ENCODE measurements at places on chromosomes 3 and 15. TPM values are rescaled to one million over a fixed set of nuclear protein-coding genes. Genes with fewer than 3 reads are reported as not detected.

The ERICH6 gene
- total RNA-seq, result 0.48 TPM

The CHAC1 gene
- total RNA-seq, result 63.6 TPM

The CD80 gene
- not detected for total RNA-seq

The KNG1 gene
- total RNA-seq, result not detected

The OIP5 gene
- 8.9 TPM for total RNA-seq

The C3orf33 gene
- total RNA-seq, result 2.7 TPM

The HTR3E gene
- total RNA-seq, result not detected

The RASL12 gene
- 39.0 TPM for total RNA-seq

The YEATS2 gene
- 25.1 TPM for total RNA-seq

The ADAMTSL3 gene
- 1.3 TPM for total RNA-seq

The CCDC80 gene
- 48.7 TPM for total RNA-seq

The SRGAP3 gene
- total RNA-seq, result 2.2 TPM

The GRM7 gene
- total RNA-seq, result not detected

The XIRP1 gene
- not detected for total RNA-seq

The NPAP1 gene
- total RNA-seq, result not detected

The HAUS2 gene
- 38.0 TPM for total RNA-seq

The FAM162A gene
- 70.7 TPM for total RNA-seq

The SFMBT1 gene
- 3.2 TPM for total RNA-seq

The LEKR1 gene
- total RNA-seq, result 0.24 TPM

The SLC35G2 gene
- total RNA-seq, result 7.8 TPM

The SENP7 gene
- total RNA-seq, result 7.5 TPM

The NUDT16 gene
- 8.1 TPM for total RNA-seq

The TMEM212 gene
- not detected for total RNA-seq

The FAM107A gene
- 0.32 TPM for total RNA-seq

The VEPH1 gene
- total RNA-seq, result 46.0 TPM

The CP gene
- 1.0 TPM for total RNA-seq

The VWA5B2 gene
- not detected for total RNA-seq

The P2RY12 gene
- not detected for total RNA-seq

The GCNT3 gene
- total RNA-seq, result not detected

The RBP2 gene
- not detected for total RNA-seq

The MST1R gene
- total RNA-seq, result 3.1 TPM

The P2RY14 gene
- not detected for total RNA-seq

The NME9 gene
- not detected for total RNA-seq

The TEX55 gene
- not detected for total RNA-seq

The SLC12A1 gene
- 0.13 TPM for total RNA-seq

The THRB gene
- 2.8 TPM for total RNA-seq

Data from epithelial cell of alveolus of lung (primary cell).